ENCODE measurements at places on chromosomes 1 and 21.

DNA sequence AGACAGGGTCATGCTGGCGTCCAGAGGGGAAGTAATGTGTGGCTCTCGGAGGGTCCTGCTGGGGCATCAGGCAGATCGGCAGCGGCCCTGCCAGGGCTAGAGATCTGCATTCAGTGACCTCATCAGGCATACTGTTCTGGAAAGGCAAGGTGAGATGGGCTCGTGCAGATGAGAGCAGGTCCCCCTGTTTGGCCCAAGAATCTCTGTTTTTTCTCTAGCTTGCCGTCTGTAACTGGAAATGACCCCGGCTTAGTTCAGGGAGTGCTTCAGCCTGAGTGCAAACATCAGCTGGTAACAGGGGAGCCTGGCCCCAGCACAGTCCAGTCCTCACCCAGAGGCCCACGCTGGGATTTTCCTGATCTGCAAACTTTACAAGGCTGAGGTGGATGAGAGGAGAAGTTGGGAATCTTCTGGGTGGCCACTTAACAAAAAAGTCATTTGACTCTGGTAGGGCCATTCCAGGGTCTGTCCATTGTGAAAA, 2.1 kb downstream of the FAM163A start:
- DNase-seq = no peak

DNA sequence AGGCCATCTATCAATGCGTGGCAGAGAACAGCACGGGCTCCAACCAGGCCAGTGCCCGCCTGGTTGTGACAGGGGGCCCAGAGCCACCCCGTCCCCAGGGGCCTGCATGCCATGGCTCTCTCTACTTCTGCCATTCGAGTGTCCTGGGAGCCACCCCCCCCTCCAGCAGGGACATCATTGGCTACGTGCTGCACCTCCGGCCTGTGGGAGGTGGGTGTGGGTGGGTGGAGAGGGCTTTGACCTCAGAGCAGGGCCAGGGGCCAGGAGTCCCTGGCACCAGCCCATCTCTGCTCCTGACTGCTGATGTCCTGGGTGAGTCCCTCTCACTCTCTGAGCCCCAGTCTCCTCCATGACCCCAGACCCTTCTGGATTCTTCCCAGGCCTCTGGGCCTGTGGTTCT, 25.3 kb downstream of the SLC27A3 start:
- no peak for DNase-seq

DNA sequence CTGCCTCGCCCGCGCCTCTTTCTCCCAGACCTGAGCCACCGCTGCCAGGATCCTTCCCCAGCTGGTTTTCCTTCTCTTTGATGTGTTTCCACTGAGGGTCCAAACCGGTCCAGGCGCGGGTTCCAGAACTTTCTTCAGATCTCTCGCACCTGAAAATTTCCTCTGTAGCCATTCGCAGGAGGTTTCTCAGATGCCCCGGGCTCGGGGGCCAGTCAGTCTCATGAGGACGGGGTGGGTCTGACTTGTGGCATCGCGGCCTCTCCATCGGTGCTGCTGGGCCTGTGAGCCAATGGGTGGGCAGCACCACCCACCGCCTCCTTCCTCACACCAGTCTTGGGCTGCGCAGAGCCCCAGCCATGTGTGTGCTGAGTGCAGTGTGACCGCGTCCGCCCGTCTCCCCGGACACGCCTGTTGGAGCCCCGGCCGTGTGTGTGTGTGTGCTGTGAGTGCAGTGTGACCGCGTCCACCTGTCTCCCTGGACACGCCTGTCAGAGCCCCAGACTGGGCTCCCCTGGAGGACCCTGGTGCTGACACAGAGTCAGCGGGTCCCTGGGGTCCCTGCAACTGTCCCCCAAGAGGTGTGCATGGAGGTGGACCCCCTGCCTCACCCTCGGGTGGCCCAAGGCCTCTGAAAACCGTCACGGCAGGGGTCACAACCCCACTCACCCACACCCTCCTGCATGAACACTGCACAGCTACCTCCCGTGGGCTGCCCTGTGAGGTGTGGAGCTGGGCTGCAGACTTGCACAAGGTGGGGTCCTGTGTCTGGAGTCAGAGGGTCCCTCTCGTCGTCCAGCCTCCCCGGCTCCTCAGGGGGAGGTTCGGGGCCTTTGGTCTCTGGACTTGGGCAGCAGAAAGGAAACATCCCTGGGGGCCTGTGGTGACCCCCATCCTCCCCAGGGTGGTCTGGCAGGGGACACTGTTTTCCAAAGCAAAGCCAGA, 20.2 kb downstream of the COL18A1 start:
- DNase-seq = no peak

- no peak for DNase-seq
Measured at GRCh38 chr1:53968125-53968513, 22.0 kb downstream of the LRRC42 start.

DNA sequence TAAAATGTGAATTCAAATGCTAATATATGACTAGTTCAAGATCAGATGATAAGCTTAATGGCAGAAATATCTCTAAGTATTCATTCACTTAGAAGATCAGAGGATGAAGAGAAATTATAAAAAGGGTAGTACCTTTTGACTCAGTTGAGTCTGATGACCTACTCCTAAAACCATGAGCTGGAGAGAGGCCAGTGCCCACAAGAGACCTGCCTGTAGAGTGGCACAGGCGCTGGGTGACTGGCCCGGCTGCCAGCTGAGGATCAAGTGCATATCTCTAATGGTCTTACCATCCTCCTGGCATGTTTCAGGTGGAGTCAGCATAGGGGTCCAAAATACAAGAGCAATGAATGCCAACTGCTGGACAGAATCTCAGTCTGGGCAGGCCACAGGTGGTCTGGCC, 14.1 kb downstream of the DDAH1 start:
- DNase-seq = no peak

DNA sequence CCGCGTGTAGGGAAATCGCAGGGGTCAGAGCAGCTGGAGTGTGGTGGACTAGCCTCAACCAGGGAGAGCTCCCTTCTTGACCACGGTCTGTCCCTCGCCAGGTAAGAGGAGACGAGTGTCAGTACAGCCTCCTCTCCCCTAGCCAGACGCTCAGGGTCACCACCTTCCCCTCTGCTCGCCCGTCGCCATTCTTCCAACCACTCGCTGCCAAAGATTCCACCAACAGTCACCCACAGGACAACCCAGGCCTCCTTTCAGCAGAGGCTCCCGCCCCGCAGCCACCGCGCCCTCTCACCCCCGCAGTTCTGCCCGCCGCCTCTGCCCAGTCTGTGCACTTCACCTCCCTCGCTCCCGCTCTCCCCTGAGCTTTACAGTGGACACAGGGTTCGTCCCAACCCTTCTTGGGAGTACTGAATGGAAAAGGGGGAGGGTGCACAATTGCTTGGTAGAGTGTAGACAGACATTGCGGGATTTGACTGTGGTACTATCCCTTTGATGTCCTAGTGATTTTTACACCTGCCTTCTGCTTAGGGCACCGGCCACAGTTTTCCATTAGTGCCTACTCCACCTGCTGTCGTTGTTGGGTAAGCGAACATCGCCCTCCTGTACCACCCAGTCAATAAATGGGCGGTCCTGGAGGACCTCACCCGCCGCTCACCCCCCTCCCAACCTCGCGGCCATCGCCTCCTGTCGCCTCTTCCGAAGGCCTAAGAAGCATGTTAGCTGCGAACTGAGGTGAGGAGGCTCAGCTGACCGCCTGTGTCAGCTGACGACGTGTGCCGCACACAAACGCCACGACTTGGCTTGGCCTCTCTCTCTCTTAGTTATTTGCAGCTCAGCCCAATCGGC, 9.2 kb upstream of the NBPF11 start:
- DNase-seq = no peak

GRCh38 chr1:31872658-31873636, 57.1 kb upstream of the SPOCD1 start:
- DNase-seq = no peak

- no peak for DNase-seq
Measured at GRCh38 chr1:221241592-221241991, 362.3 kb downstream of the HLX start.

- no peak for DNase-seq
Measured at GRCh38 chr1:59697150-59697800, 117.5 kb upstream of the HOOK1 start.

- DNase-seq = no peak
Measured at GRCh38 chr1:178825167-178825566, 45.7 kb downstream of the ANGPTL1 start.

DNA sequence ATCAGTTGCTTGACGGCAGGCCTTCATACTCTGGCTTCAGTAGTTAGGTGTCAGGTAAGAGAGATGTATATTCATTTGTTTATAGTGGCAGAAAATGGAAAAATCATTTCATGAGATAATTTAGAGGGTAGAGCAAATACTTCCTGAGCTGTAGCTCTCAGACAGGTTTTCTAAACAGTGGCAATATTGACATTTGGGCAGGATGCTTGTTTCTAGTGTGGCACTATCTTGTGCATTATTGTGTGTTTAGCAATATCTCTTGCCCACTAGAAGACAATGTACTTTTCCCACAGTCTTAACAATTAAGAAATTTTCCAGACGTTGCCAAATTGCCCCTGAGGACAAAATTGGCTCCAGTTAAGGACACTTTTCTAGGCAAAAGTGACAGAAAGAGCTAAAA, 1143.1 kb downstream of the PLA2G4A start:
- DNase-seq = no peak

DNA sequence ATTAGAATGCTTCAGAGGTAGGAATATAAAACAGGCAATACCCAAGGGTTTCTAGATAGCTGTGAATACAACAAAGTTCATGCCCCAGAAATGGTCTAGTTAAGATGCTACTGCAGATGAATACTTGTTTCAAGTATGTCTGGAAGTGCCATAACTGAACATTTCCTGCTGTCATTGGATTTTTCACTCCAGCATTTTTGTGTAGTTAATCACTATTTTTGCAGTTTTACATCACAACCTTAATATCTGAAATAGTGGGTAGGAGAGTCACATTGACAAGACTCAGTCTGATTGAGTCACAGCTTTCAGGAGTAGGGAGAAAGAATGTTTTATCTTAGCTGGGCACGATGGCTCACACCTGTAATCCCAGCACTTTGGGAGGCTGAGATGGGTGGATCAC, 126.4 kb upstream of the C1orf21 start:
- no peak for DNase-seq

DNA sequence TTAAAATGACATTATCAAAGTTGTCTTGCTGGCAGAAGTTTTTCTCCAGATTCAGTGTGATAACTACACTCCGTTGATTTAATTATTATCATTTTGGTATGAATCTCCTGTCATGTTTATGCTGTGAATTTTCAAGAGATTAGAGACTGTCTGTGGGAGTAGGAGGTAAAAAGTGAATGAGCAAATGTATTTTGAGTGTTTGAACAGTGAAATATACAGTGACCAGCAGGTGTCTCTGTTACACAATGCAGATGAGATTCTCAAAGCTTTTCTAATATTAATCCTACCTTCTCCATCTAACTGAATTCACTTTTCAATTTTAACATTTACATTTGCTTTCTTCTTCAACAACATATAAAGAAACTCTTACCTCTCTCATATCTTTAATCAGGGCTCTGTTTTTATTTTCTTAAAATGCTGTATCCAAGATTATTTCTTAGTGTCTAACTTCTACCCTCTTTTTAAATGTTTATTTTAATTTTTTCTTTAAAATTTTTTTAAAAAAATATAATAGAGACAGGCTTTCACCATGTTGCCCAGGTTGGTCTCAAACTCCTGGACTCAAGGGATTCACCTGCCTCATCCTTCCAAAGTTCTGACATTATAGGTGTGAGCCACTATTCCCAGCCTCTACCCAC, 20.9 kb upstream of the HSPA13 start:
- DNase-seq = no peak

- no peak for DNase-seq
Measured at GRCh38 chr1:37284053-37284452, 190.3 kb upstream of the ZC3H12A start.

DNA sequence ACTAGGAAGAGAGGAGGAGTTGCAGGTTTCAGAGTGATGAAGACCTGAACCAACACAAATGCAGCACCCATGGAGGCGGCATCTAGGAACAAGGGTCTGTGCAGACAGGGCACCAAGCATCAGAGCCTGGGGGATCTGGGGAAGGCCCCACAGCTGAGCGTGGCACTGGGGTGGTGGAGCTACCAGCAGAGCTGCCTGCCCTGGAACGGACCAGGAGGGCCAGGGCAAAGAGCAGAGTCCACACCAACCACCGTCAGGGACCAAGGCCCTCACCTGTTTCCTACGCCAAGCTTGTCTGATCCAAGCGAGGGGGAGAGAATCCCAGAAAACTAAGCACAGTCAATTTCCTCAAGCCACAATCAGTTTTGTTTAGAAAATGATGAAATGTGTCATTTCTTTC, 79.0 kb upstream of the SYT6 start:
- no peak for DNase-seq

GRCh38 chr1:246932366-246932700, 585 bp upstream of the AHCTF1 start:
- DNase-seq = no peak

- DNase-seq = no peak
Measured at GRCh38 chr1:211935448-211935970, 99.8 kb downstream of the INTS7 start.

DNA sequence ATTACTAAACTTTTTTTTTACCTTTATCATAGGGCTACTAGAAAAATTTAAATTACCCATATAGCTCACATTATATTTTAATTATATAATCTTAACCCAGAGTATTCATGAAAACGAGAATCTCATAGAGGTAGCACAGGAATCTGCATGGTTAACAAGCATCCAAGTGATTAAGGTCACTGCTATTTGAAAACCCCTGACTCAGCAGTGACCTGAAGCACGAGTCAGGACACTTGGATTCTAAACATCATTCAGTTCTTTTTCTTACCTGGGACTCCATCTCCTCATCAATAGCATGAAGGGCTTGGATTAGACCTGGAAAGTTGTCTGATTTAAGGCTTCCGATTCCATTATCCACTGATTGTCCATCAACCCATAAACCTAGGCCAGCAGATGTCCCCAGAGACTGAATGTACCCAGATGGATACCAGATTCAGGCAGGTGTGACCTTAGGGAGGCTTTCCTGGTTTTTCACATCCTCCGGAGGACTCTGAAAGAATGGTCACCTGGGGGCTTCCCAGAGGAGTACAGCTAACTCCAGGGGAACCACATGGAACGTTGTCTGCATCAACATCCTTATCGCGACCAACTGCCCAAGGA, 174.3 kb downstream of the SETD4 start:
- DNase-seq = no peak

- DNase-seq = no peak
Measured at GRCh38 chr1:171422511-171422910, 62.8 kb upstream of the PRRC2C start.

- no peak for DNase-seq
Measured at GRCh38 chr21:42091899-42092508, 20.9 kb downstream of the UMODL1 start.

GRCh38 chr1:224816062-224816461, 113.4 kb upstream of the DNAH14 start:
- no peak for DNase-seq

GRCh38 chr1:183590244-183591191, at the start of gene NCF2:
TSS of gene NCF2 (minus strand) at chr1:183590459. CDS start at chr1:183590329, 130 bp downstream.
- no peak for DNase-seq
